ENCODE measurements at places on chromosomes 7 and 10.

DNA sequence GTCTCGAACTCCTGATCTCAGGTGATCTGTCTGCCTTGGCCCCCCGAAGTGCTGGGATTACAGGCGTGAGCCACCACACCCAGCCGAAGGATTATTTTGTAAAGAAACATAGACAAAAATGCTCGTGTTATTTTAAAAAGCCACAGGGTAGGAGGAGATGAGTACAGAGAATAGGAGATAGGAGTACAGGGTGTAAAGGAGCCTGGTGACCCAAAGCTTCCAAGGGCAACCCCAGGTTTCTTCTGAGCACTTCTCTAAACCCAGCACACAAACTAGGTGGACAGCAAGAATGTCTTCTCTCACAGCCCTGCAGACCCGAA is 54.7 kb downstream of the ZNF467 start:
- DNase-seq = no peak

- no peak for DNase-seq
Observed at GRCh38 chr10:57333880-57334279, 933.8 kb downstream of the IPMK start.

DNA sequence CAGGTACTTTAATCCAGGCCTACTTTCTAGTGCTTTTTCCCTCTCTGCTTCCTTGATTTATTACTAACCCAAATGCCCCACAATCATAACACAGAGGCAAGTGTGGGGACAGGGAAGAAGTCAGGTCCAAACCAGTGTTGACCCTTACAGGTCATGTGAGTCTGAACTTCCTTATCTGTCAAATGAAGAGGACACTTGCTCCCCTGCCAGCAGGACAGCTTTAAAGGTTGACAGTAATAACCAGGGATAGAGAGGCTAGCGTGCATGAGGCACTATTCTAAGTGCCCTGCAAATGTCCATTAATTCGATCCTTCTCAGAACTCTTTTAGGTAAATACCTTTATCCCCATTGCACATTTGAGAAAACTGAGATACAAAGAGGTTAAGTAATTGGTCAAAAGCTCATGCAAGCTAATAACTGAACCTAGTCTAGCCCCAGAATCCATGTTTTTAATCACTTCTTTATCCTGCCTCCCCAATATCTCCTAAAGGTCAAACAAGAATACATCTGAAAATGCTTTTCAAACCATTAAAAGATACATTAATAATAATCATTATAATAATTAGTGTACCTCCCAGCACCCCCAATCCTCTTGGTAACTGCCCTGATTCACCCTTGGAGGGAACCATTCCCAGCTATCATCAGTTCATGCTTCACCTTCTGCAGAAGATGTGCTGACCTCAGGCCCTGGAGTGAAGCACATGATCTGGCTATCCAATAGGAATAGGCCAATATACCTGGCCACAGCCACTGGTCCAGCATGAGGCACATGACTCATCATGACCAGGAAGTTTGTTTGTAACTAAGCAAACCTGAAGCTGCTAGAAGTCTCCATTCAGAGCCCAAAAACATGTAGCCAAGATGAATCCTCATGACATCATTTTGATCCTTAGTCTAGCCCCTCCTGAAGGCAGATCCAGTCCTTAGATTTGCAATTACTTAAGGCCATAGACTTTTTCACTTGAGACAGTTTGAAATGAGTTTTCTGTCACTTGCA is 40.7 kb downstream of the SGMS1 start:
- no peak for DNase-seq

- no peak for DNase-seq
Observed at GRCh38 chr10:127298381-127298780, 102.0 kb upstream of the INSYN2A start.

DNA sequence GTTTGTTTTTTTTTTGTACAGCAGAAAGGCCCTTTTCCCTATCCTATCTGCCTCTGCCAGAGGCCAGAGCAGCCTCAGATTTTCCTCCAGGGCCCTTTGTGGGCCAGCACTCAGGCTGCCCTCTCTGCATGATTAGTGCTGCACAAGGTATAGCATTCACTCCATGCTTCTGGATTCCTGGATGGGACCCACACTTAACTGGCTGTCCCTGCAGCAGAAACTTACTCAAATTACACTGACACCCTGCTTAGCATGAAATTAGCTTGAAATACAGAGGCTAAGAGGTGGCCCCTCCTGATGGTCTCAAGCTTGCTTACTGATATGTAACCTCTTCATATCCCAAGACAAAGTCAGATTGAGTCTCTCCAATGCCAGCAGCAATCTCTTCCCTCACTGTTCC is 239.3 kb downstream of the SORCS1 start:
- DNase-seq = no peak

DNA sequence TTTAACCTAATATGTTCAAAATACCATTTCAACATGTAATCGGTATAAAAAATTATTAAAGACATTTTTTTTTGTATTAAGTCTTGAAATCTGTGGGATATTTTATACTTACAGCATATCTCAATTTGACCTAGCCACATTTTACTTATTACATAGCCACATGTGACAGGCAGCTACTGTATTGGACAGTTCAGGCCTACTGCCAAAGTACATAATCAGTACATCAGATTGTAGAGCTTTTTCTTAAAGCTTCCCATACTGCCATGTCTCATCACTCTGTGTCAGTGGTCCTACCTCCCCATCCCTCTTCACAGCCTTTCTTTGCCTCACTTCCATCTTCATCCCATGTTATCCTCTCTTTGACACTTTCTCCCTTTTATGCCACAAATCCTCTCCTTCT is 43.0 kb downstream of the LOXL4 start:
- no peak for DNase-seq

GRCh38 chr10:80168679-80169380 is 36.3 kb downstream of the PLAC9 start:
- DNase-seq = no peak

- no peak for DNase-seq
Observed at GRCh38 chr10:3623746-3624145, 161.3 kb downstream of the KLF6 start.

DNA sequence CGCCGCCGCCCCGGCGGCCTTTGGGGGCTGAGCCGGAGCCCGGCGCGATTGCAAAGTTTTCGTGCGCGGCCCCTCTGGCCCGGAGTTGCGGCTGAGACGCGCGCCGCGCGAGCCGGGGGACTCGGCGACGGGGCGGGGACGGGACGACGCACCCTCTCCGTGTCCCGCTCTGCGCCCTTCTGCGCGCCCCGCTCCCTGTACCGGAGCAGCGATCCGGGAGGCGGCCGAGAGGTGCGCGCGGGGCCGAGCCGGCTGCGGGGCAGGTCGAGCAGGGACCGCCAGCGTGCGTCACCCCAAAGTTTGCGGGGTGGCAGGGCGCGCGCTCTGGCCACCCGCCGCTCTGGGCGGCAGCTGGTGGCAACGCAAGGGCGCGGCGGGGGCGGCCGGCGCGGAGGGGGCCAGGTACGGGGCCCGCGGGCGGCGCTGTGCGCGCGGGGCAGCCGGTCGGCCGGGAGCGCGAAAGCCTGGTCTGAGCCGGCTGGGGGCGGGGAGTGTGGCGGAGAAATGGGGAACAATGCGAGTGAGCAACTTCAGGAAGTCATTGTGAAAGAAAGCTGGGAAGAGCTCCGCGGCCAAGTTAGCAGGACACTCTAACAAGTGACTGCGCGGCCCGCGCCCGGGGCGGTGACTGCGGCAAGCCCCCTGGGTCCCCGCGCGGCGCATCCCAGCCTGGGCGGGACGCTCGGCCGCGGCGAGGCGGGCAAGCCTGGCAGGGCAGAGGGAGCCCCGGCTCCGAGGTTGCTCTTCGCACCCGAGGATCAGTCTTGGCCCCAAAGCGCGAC is at the start of gene IKZF1:
Gene IKZF1, plus strand, starts transcription at position 588 of the 782 bp plus-strand sequence. CDS start 14,346 bp downstream, outside the sequence.
- no peak for DNase-seq

- DNase-seq = no peak
Observed at GRCh38 chr7:36677769-36678437, 46.4 kb downstream of the AOAH start.

- DNase-seq = no peak
Observed at GRCh38 chr10:27826369-27826768, 80.8 kb upstream of the MKX start.

DNA sequence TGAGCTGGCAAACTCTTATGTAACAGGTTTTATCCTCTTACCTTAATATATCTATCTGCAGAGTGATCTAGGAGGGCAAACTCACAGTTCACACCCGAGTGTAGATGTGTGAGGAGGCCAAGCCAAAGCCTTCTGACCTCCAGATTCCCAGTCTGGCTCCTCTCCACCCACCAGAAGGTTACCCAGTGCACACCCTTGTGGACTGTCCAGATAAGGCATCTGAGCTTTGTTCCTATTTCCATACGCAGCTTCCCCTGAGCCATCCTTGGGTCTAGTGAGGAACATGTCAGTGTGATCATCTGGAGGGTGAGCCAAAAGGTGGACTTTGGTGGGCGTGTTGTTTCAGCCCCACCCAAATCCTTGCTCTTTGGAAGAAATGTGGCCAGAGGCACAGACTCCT is 203.0 kb upstream of the MEOX2 start:
- DNase-seq = no peak

GRCh38 chr10:110426294-110427181 is 71.2 kb upstream of the DUSP5 start:
- no peak for DNase-seq

DNA sequence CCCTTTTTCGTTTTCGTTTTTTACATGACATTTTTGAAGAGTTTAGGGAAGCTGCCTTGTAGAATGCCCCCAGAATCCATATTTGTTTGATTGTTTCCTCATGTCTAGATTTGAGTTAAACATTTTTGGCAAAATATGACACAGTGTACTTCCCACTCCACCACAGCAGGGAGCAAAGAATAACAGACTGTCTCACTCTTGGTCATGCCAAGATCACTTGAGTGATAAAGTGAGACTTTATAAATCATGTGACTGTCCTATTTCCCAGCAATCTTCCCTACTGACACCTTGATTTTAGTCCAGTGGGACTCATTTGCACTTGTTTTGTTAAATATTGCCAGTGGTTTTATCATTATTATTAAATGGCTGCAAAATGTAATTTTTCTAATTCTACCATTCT is 44.4 kb upstream of the USP6NL start:
- no peak for DNase-seq

- no peak for DNase-seq
Observed at GRCh38 chr7:590731-591551, 71.3 kb upstream of the PDGFA start.

- DNase-seq = no peak
Observed at GRCh38 chr10:25818751-25819150, 115.3 kb upstream of the MYO3A start.

- no peak for DNase-seq
Observed at GRCh38 chr10:126263006-126263676, 125.1 kb downstream of the ADAM12 start.

- no peak for DNase-seq
Observed at GRCh38 chr10:45075216-45075615, 74.5 kb downstream of the ZNF22 start.

DNA sequence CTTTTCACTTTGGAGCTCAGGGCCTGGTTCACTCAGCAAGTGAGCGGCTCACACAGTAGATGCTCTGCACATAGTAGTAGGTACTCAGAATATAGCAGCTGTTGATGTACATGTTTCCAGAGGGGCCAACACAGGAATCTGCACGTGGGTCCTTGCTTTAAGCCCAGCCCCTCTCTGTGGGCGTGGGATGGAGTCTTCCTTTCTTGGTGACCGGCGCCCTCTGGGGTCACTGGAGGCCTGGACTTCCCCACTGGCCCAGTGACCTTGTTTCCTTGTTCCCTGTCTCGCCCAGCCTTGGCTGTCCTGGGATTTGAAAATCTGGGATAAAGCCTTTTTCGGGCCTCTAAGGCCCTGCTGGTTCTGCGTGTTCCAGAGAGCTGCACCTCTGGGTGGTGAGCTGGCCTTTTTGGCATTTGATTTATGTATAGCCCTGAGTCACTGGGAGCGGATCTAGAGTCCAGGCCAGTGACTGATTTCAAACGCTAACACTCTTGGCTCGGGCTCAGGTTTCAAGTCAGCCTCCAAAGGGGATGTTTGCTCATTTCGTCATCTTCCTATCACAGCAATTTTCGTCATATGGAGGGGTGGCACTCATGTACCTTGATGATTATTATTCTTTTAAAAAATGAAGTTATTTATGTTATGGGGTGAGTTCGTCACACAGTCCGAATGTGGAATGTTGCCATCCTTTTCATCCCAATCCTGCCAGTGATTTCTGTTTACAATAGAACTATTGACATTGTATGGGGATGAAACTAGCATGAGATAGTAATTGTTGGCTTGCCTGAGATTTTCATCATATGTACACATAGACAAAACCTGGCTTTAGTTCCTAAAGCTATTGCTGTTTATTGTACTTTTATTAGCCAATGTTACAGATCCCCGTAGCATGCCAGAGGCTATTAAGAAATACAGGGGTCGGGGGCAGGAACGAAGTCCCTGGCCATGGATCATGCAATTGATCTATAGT is 65.5 kb downstream of the CUX1 start:
- DNase-seq = peak; percentile 36

GRCh38 chr10:48658243-48658974 is 26.3 kb upstream of the WDFY4 start:
- DNase-seq = peak; percentile 36

- DNase-seq = no peak
Observed at GRCh38 chr7:95972523-95972922, 200.2 kb downstream of the DYNC1I1 start.

- DNase-seq = no peak
Observed at GRCh38 chr7:133056370-133057238, 25.3 kb downstream of the CHCHD3 start.

GRCh38 chr7:6237011-6237410 is 35.4 kb downstream of the CYTH3 start:
- no peak for DNase-seq

DNA sequence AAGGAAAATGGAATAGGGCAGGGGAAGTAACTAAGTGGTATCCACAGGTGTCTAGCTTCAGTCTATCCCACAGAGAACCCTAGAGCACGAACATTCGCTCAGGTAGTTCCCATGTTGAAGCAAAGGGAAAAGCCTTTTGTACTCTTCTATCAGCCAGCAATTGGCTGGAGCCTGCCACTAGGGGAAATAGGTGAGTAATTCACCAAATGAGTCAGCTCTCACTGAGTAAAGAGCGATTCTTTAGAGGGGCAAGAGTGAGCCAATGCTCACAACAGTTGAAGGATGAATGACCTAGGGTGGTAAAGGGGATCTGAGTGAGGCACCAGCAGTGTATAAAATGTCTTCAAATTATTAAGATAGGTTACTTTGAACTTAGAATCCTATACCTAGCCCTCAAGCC is 94.1 kb upstream of the ZNF800 start:
- DNase-seq = no peak
